ENCODE measurements at places on chromosomes 11 and 22.

GRCh38 chr11:45802531-45803317 is 2.2 kb upstream of the SLC35C1 start:
- no peak for DNase-seq

DNA sequence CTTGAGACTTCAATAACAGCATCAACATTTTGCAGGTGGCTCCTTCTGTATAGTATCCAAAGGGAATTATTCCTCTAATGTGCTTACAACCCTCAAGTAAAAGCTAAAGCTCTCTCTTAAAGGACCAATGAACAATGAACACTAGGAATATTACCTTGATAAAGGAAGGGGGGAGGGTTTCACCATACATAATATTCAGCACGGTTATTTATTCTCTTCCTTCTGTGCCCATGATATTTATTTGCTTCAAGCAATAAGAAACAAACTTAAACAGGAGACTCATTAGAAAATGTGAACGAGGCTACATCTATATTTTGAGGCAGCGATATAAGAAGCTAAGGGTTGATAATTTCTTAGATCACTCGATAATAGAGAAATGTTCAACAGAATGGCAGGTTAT is 21.2 kb downstream of the BLID start:
- no peak for DNase-seq

GRCh38 chr11:109991835-109992234 is 101.4 kb upstream of the ZC3H12C start:
- DNase-seq, result no peak

DNA sequence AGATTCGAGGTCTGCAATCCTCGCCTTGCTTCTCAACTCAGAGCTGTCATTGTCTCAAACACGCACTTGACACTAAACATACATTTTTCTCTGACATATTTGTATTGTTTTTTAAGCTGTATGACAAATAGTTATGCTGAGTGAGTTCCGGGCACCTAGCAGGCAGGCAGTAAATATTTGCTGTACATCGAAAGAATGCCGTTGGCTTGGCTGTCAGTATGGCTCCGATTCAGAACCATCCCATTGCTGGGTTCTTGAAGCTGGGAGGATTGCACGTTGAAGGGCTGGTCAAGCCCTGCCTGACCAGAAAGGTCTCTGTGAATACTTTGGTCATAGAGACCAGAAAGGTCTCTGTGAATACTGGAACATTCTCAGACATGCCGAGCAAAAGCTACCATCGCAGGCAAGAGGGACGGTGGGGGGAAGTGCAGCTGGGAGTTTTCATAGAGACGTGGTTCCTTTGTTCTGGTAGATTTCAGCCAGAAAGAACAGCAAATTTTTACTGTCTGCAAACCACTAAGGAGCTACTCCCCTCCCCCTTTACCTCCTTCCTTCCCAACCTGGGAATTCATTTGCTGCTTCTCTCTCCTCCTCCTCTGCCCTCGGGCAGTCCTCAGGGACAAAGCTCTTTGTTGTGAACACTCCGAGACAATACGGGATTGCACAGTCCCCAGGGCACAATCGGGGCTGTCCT is 202.2 kb upstream of the SORL1-AS1 start:
- DNase-seq, result no peak

DNA sequence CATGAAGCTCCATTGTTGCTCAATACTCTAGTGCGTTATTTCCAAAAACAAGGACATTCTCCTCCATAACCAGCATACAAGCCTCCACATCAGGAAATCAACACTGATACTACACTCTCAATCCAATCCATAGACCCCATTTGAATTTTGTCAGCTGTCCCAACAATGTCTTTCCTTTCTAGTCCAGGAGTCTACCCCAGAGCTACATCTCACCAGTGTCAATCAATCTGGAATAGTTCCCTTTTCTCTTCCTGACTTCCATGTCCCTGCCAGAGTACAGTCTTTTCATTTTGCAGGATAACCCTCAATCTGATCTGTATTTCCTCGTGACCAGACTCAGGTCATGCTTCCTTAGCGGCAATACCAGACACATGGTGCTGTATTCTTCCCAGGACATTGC is 43.0 kb downstream of the TCF20 start:
- DNase-seq, result no peak

GRCh38 chr11:44452827-44453572 is 112.5 kb upstream of the CD82 start:
- DNase-seq, result no peak

DNA sequence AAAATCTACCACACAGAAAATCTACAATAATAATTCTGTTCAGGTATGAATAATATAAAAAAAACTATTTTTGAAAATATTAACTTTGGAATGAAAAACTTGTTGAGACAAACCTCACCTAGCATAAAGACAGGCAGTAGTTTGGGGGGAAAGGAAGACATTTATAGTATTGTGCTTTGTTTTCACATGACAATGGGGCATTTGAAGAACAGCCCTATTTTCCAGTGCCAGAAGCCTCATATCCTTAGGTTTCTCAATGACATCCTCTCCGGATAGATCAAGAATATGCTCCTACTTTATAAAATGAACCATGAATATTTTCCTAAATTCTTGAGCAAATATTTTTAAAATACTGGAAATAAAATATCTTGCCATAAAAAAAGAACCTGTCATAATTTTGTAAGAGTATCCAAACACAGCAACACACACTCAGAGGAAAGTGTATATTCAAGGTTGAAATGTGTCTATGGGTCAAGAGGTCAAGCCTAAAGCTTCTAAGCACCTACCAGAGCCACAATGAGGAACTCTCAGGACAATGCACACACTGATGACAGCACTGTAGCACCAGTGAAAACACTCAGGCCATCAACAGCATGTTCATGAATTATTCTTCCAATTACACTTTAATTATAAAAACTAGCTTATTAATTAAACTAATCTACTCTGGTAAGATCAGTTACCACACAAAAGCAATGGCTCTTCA is 68.7 kb downstream of the MRTFA start:
- no peak for DNase-seq

DNA sequence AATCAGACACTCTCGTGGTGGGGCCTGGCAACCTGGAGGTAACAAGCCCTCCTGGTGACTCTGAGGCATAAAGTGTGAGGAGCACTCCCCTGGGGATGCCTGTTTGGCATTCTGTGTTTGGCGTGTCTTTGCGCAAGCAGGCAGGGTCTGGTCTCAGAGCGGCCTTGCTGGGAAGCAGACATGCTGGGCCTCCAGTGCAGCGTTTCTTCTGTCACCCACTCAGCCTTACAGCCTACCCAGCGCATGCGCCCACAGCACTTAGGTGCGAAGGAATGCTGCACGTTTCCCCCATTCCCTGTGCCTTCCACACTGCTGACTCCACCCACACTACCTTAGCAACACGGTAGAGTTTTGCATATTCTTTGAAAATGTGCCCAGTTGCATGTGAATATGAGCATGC is 7.4 kb upstream of the CXCR5 start:
- no peak for DNase-seq

DNA sequence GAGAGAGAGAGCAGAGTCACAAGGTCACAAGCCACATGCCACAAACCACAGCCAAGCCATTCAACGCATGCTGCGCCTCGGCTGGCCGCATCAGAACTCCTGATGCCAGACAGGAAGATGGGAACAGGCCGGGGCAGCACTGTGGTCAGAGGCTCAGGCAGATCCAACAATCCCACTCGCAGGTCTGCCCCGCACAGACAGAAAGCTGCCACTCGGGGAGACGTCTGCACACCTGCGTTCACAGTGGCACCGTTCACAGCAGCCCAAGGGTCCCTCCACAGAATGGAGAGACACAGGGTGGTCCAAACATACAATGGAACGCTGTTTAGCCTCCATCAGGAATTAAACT is 408.8 kb downstream of the CTTN start:
- DNase-seq, result no peak

GRCh38 chr11:35377262-35377661 is 42.1 kb downstream of the SLC1A2 start:
- DNase-seq, result no peak

- DNase-seq, result no peak
Measured at GRCh38 chr22:23213581-23214334, 33.4 kb downstream of the BCR start.

- DNase-seq, result no peak
Measured at GRCh38 chr22:19106886-19107729, 15.1 kb downstream of the DGCR2 start.

- no peak for DNase-seq
Measured at GRCh38 chr11:20388096-20389055, 860 bp downstream of the PRMT3 start.

DNA sequence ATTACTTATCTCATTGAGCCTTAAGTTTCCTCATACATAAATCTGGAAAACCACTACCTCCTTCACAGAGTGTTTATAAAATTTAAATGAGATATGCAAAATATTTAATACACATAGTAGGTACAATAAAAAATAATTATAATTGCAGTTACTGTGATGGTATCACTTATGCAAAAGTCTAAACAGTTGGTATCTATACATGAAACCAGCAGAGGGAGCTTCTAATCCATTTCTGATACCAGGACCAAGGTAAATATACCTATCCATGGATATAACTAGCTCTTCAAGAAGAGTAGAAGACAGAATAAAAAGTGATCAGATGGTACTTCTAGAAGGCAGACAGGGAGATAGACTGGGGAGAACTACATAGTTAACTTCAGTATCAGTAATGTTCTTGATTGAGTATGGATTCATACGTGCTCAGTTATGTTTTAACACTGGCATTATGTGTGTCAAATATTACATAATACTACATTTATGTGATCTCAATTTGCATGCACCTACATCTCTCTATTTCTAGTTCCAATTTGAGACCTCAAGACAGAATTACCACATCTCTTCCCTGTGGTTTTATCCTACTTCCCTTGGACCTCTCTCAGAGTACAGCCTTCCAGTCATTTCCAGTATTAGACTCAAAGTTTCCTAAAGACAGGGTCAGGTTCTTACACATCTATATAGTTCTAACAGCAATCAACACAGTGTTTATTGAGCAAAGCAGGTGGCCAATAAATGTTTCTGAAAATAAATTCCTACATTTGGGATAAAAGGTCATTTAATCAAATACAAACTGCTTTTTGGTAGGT is 13.7 kb upstream of the TSG101 start:
- no peak for DNase-seq

DNA sequence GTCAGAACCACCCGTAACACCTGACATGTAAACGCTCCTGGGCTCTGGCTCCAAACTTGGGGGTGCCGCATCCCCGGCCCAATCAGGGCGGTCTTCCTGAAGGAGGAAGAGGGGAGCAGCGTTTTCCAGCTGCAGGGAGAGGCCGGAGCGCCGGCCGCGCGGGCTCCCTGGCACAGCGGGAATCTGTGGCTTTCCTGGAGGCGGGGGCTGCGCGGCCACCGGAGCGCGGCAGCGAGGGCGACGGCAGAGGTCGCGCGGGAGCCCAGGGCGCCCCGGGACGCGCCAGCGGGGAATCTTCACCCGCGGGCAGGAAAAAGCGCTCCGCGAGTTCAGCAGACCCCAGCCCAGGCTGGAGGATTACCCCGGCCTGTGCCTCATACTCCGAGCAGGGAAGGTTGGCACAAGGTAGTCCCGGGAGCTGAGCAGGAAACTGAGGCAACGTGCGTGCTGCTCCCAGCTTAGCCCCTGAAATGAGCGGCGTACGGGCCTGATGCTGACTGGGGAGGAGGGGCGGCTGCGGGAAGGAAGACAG is 600 bp upstream of the ESAM start:
- DNase-seq, result no peak

DNA sequence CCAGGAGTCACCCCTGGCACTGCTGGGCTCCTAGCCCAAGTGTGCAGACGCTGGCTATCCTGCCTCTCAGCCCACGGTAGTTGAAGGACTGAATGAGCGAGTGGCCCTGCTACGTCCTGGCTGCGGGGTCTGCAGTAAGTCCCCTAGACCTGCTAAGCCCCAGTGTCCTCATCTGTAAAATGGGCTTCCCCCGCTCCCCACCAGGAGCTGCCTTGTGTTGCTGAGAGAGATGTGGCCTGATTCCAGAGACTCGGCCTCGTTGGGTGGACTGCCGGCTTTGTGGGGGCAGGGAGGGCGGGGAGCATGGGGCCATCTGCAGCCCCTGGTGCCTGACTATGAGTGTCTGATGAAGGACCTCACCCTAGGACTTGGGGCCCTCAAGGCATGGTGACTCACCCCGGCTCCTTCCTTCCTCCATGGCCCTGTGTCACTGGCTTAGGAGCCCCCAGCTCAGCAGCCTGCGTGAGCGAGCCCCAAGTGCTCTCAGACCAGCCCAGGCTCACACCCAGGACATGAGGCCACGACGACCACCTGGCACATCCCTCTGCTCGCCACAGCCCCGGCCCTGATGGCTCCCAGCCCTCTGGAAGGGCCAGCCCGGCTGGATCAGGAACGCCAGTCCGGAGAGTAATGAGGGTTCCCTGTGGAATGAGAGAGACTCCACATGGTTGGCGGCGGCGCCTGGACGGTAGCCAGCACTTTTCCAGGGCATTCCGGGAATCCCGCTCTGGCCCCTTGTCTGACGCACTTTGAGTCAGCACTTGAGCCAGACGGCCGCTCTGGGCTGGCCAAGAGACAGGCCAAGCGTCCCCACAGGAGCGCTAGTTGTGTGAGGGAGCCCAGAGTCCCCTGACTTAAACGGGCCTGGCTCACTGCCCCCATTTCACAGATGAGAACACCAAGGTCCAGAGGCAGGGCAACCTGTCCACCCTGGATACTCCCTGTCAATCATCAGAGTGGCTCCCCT is 50.5 kb upstream of the SHISAL1 start:
- DNase-seq, result no peak
